Activated T-helper 1 cell treated with anti-CD3 and anti-CD28 coated beads, Interleukin-12 subunit alpha, Interleukin-12 subunit beta, Interleukin-2, Interleukin-4 antibody, amounts not matched to agents 30 ng/mL and 10 ng/mL and 1 ng/mL, durations not matched to agents 14 hours and 24 hours and 36 hours (primary cell): ENCODE measurements at places on chromosomes 11 and 22. TPM values are rescaled to one million over a fixed set of nuclear protein-coding genes. Genes with fewer than 3 reads are reported as not detected.

The MRGPRX4 gene
- total RNA-seq, result not detected in 2 replicates

The MMP8 gene
- not detected in 2 replicates for total RNA-seq

The ARHGAP20 gene
- not detected in 2 replicates for total RNA-seq

The CALCA gene
- total RNA-seq, result not detected in 2 replicates

DNA sequence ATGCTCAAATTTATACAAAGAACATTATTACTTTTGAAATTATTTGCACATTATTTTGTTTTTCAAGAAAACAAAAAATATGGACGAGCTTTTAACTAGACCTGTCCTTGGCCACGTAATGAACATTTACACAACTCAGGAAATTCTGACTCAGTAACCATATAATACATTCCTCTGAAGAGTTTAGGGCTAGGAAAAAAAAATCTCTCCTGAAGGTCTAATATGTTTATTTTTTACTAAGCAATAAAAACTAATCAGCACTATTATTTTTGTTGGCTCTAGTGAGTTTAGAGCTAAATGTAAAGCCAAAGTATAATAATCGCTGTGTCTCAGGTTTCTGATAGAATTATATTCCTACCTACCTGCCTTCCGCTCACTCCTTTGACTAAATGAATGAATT lies 187.5 kb downstream of the SWAP70 start:
- peaks cover 11% of the 10 kb centered on the region for H3K36me3 ChIP-seq
- peaks cover 8% of the 10 kb centered on the region for H3K4me1 ChIP-seq
- no peak for DNase-seq
- H3K4me3 ChIP-seq, result no peak overlapping the region

GRCh38 chr11:130738611-130739010 lies 177.7 kb downstream of the SNX19 start:
- H3K27me3 ChIP-seq, result no peaks in the 10 kb centered on the region
- no peaks in the 10 kb centered on the region for H3K36me3 ChIP-seq
- peaks cover 16% of the 10 kb centered on the region for H3K4me1 ChIP-seq

- no peak overlapping the region for H3K27ac ChIP-seq
- H3K4me3 ChIP-seq, result no peak overlapping the region
- peaks cover 6% of the 10 kb centered on the region for H3K4me1 ChIP-seq
- H3K27me3 ChIP-seq, result peaks cover 4% of the 10 kb centered on the region
- H3K36me3 ChIP-seq, result no peaks in the 10 kb centered on the region
Measured at GRCh38 chr22:35024364-35024692, 41.6 kb upstream of the ISX start.

GRCh38 chr11:13055200-13055599 lies 46.1 kb downstream of the RASSF10 start:
- H3K27ac ChIP-seq, result no peak overlapping the region
- no peak for DNase-seq
- H3K4me1 ChIP-seq, result peaks cover 8% of the 10 kb centered on the region

DNA sequence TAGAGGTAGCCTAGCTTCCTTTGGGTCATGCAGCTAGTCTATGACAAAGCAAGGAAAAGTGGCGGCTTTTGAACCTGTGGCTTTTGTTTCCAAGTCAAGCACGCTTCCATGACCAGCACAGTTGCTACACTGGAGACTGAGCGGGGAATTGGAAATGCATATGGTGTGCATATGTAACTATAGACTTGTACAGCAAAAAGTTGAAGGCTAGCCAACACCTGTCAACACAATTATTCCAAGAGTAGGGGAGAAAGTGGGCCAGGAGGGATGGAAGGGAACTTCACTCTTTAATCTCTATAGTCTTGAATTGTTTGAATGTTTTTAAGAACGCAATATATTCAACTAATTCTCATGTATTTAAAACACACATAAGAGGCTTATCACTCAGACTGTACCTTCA lies 218.5 kb upstream of the CADM1 start:
- no peaks in the 10 kb centered on the region for H3K27me3 ChIP-seq
- no peaks in the 10 kb centered on the region for H3K36me3 ChIP-seq
- H3K4me1 ChIP-seq, result no peaks in the 10 kb centered on the region
- no peak overlapping the region for H3K4me3 ChIP-seq
- H3K27ac ChIP-seq, result no peak overlapping the region

DNA sequence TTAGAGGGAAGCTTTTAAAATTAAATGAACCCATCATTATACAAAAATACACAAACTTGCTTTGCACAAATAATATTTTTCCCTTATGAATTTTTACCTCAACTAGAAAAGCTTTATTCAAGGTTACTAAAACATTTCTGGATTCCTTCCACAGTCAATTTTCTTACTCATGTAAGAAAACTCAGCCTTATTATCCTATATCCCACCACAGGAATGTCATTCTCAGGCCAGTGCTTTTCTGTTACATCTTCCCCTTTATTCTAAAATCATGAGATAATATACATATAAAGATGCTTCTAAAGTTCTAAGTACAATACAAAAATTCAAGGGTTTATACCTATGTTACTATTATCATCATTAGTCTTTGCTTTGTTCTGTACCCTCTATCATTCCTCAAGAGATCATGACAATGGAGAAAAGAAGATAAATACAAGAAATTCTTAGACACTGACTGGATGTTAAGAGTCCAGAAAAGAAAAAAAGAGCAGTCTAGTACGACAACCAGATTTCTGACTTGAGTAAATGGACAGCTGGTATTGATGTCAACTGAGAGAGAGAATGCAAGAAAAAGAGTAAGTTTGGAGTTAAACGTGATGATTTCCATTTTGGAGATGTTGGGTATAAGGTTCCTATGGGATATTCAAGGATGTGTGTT lies 60.3 kb downstream of the MTMR2 start:
- H3K4me1 ChIP-seq, result no peaks in the 10 kb centered on the region
- peaks cover 4% of the 10 kb centered on the region for H3K36me3 ChIP-seq
- H3K4me3 ChIP-seq, result no peak overlapping the region
- H3K27ac ChIP-seq, result no peak overlapping the region
- DNase-seq, result no peak
- no peaks in the 10 kb centered on the region for H3K27me3 ChIP-seq

DNA sequence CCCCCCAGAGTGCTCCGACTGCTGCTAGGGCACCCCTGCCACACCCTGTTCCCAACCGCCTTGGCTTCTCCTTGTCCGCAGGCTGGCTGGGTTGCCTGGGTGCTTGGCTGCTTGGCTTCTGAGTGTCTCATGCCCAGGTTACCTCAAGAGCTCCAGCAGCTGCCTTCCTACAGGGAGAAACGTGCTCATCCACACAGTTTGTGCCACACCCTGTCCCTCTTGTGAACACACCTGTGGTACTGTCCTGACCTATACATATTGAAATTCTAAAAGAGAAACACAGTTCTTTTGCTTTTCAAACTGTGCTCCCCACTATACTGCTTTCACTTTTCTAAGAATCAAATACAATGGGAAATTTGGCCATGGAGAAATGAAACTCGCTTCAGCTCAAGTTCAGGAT lies 191.4 kb downstream of the DBX1 start:
- peaks cover 15% of the 10 kb centered on the region for H3K27me3 ChIP-seq
- DNase-seq, result no peak
- H3K36me3 ChIP-seq, result no peaks in the 10 kb centered on the region
- H3K27ac ChIP-seq, result no peak overlapping the region

GRCh38 chr11:32312206-32312817 lies 123.0 kb downstream of the WT1 start:
- no peak overlapping the region for H3K4me3 ChIP-seq
- no peak overlapping the region for H3K27ac ChIP-seq
- no peaks in the 10 kb centered on the region for H3K27me3 ChIP-seq
- no peaks in the 10 kb centered on the region for H3K4me1 ChIP-seq
- no peaks in the 10 kb centered on the region for H3K36me3 ChIP-seq

DNA sequence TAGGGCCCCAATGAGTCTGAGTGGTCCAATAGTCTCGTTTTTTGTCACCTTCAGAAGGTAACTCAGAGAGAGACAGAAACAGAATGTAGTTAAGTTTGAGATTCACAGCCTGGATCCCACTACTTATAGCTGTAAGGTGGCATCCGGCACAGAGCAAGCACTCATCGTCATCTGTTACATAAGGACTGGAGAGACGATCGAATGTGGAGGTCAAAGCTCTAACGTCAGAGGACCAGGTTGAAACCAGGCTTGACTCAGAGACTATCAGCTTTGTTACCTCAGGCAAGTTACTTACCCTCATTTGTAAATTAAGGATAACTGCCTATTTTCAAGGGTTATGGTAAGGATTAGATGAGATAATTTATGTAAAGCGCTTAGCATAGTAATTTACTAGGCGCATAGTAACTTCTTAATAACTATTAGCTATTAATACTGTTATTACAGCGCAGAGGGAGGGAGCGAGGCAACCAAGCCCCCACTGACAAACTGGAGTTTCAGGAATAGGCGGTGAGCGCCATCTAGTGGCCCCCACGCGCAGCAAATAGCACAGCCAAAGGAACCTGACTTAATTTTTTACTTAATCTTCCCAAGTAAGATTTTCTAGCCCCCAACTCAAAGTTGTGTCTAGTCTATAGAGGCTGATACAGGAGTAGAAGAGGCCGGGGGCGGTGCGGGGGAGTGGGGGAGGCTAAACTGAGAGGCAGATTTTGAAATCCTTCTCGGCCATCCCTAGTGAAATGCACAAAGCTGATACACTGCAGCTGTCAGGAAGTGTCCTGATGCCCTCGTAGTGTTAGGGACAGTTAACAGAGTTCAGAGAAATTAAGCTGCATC lies 29.0 kb upstream of the API5 start:
- H3K4me3 ChIP-seq, result no peak overlapping the region
- H3K27me3 ChIP-seq, result no peaks in the 10 kb centered on the region
- peak; percentile 1 for DNase-seq
- H3K36me3 ChIP-seq, result no peaks in the 10 kb centered on the region
- no peaks in the 10 kb centered on the region for H3K4me1 ChIP-seq
- no peak overlapping the region for H3K27ac ChIP-seq

- H3K36me3 ChIP-seq, result no peaks in the 10 kb centered on the region
- no peak overlapping the region for H3K4me3 ChIP-seq
- no peak overlapping the region for H3K27ac ChIP-seq
- peaks cover 2% of the 10 kb centered on the region for H3K27me3 ChIP-seq
Measured at GRCh38 chr11:15629690-15630321, 515.1 kb downstream of the INSC start.

GRCh38 chr11:9717719-9718118 lies 53.8 kb downstream of the SWAP70 start:
- DNase-seq, result no peak
- peaks cover 22% of the 10 kb centered on the region for H3K4me1 ChIP-seq
- peaks cover 6% of the 10 kb centered on the region for H3K36me3 ChIP-seq
- peaks cover 2% of the 10 kb centered on the region for H3K27me3 ChIP-seq
